Activated T-cell treated with anti-CD3 and anti-CD28 coated beads, Interleukin-2, amount 50 U/mL, for 48 hours (primary cell): ENCODE measurements at places on chromosomes 7 and 10.

DNA sequence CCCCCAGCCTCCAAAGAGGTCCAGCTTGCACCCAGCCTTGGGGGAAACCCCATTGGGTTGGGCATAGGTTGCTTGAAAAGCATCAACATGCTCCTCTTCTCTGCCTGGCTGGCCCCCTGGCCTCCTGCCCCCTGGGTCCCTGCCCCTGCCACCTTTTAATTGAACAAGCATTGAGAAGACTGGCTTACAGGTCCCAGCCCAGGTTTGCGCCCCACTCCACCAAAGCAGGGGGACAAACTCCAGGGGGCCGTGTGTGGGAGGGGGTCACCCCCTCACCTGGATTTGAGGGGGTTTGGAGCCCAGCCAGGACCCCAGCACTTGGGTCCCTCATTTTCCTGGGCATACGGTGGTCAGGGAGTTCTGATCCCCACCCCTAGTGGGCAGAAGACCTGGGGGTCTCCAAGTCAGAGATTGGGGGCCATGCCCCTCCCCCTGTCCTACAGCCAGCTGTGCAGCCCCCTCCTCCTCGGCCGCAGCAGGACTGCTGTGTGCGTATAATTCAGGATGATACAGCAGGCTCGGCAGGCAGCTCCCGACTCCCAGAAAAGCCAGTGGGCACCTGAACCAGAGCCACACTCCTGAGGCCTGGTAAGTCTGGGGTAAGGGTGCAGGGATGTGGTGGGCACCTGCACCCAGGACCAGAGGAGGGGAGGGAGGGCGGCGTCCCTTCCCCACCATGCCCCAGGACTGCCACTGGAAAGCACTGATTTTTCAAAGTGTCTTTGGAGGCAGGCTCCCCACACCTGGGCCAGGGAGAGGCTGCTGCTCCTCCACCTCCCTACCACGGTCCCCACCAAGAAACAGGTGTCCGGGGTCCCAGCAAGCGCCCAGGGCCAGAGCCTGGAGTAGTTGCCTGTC is 1.7 kb downstream of the ELFN1 start:
- DNase-seq, result no peak

- DNase-seq, result no peak
Measured at GRCh38 chr10:133226251-133226808, 3.7 kb upstream of the UTF1 start.

- DNase-seq, result no peak
Measured at GRCh38 chr10:129605986-129606518, 139.0 kb downstream of the MGMT start.

DNA sequence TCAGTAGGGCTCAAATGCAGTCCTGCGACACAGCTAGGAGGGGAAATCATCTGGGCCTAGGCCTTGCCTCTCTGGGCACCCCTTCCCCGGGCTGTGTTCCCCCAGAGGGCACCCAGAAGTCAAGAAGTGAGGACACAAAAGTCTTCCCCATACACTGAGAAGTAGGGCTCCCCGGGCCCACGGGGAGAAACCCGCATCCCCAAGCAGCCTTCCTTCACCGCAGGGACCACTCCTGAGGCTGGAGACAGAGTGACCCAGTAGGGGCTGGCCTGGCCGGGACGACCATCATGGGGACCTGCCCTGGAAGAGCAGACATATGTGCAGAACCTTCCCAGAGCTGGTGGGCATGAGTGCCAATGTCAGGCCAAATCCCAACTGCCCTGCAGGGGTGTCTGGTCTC is 163.5 kb downstream of the GFRA1 start:
- DNase-seq, result no peak

- DNase-seq, result no peak
Measured at GRCh38 chr7:31688996-31689395, 2.0 kb downstream of the PPP1R17 start.

DNA sequence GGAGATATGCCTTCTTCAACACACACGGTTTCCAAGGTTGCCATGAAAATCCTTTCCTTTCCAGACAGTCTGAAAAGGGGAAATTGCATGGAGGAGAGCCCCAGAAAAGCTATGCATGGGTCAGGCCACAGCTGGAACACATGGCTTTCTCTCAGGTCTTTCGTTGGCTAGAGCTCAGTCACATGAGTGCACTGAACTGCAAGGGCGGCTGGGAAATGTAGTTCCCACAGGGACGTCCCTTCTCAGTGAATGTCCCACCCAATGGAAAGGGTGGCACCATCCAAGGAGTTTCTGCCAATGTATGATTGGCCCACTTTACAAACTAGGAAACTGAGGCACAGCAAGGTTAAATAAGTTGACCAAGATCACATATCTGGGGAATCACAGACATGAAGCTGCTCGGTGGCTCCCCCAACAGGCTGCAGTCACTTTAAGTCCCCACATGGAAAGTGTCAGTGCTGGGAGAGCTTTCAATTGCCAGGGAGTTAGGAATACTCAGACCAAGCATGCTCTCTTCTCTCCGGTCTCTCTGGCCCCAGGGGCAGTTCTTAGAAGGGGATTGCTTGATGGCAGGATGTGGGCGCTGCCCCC is 571.3 kb downstream of the GLRX3 start:
- no peak for DNase-seq

GRCh38 chr10:11742779-11743298 is 657 bp downstream of the ECHDC3 start:
- DNase-seq, result peak; percentile 24
